ENCODE measurements at places on chromosomes 16 and 17. TPM values are rescaled to one million over a fixed set of nuclear protein-coding genes. Genes with fewer than 3 reads are reported as not detected.

DNA sequence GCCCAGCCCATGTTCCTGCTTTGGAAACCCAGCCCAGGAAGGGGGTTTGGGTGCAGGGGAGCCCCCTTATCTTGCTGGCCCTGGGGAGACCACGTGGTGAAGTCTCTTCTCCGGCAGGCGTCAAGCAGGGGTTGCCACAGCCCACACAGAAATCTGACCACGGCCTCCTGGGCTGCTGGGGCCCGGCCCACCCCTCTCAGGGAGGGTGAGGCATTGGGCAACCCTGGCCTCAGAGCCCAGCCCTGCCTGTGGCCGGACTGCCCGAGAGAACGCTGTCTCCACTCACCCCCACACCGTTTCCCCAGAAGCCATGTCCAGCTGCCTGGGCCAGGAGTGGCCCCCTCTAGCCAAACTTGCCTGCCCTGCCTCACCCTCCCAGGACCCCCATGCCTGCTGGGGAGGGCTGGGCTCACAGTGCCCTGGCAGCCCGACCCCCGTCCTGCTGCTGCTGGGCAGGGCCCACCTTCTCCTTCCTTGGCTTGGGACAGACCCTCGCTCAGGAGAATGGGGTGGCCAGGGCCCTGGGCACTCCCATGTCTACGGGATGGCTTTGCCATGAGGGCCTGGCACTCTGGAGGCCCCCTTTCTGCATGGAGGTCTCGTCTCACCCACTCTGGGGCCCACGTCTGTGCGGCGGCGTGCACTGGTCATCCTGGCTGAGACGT, 6.7 kb downstream of the RPUSD1 start:
- no peak for DNase-seq

DNA sequence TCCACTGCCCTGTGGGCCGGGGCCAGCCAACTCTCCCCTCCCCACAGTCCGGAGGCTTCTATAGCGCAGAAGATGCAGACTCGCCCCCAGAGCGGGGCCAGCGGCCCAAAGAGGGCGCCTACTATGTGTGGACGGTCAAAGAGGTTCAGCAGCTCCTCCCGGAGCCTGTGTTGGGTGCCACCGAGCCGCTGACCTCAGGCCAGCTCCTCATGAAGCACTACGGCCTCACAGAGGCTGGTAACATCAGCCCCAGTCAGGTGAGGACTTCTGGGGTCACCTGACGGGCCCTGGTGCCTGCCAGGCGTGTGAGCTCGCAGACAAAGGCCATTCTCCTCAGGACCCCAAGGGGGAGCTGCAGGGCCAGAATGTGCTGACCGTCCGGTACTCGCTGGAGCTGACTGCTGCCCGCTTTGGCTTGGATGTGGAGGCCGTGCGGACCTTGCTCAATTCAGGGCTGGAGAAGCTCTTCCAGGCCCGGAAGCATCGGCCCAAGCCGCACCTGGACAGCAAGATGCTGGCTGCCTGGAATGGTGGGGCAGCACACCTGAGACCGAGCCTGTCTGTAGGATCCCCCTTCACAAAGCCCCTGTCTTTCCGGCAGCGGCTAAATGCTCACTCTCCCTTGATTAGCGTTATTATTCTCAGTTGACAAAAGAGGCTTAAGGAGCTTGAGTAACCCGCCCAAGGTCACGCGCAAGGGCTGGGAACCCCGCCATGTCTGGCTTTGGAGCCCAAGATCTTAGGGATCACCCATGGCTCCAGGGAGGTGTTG, 3.9 kb downstream of the SPATA20 start:
- DNase-seq: peak; percentile 78

GRCh38 chr17:27376637-27377547, 79.4 kb upstream of the KSR1 start:
- no peak for DNase-seq

- no peak for DNase-seq
Measured at GRCh38 chr17:35094902-35095301, 24.8 kb downstream of the RAD51D start.

DNA sequence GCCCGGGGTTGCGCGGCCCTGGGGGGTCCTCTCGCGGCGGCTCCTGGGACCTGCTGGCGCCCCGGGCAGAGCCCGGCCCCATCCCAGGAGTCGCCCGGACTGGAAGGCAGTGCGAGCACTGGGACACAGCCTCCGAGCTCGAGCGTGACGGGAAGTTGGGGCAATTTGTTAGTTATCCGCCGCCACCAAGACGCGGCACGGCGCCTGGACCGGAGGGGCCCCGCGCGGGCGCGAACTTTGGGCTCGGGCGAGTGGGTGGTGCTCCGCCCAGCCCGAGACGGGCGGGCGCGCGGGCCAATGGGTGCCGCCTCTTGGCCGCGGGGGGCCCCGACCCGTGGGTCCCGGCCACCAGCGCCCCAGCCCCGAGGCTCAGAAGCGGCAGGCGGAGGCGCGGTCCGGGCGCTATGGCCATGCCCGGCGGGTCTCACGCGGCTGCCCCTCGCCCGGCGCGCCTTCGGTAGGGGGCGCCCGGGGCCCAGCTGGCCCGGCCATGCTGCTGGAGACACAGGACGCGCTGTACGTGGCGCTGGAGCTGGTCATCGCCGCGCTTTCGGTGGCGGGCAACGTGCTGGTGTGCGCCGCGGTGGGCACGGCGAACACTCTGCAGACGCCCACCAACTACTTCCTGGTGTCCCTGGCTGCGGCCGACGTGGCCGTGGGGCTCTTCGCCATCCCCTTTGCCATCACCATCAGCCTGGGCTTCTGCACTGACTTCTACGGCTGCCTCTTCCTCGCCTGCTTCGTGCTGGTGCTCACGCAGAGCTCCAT, at the start of gene ADORA2B:
Gene ADORA2B, plus strand, starts transcription at position 372 of the 768 bp plus-strand sequence. Its CDS starts 119 bp downstream, at position 491.
- DNase-seq: peak; percentile 87

The TUBB3 gene
- total RNA-seq: 1.8 TPM

All from mucosa of descending colon (tissue), 3 donors.